ENCODE measurements at places on chromosomes 16 and 17.

GRCh38 chr17:74970395-74970794 lies 2.2 kb downstream of the HID1 start:
- no peak for DNase-seq

- DNase-seq, result no peak
These were observed 42.5 kb upstream of the CLEC19A start for GRCh38 chr16:19242987-19243575.

- peak; percentile 71 for DNase-seq
These were observed 2.9 kb upstream of the CACNG3 start for GRCh38 chr16:24253192-24253591.

- peak; percentile 18 for DNase-seq
These were observed 3.1 kb upstream of the CPD start for GRCh38 chr17:30375661-30376060.

DNA sequence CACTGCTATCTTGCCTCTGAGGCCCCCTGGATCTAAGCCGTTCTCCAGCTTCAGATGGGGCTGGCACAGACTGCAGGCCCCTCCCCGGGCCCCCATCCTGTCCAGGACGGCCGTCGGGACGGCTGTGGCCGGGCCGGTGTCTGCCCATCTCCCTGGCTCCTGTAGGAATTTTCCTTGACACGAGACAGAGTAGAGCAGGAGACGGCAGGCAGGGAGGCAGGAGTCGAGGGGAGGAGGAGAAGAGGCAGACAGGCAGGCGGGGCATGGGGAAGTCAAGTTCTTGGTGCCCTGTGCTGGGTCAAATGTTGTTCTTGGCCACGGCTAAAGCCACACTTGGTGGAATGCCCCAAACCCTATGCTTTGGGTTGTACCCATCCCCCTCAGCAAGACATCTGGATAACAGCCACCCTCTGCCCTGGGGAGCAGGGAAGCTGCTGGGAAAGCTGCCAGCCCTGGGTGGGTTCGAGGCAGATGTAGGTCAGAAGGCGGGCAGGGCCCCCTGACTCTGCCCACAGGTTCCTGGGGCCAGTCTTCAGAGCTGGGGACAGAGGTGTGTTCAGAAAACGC lies 4.0 kb downstream of the C1QTNF1 start:
- DNase-seq, result no peak

DNA sequence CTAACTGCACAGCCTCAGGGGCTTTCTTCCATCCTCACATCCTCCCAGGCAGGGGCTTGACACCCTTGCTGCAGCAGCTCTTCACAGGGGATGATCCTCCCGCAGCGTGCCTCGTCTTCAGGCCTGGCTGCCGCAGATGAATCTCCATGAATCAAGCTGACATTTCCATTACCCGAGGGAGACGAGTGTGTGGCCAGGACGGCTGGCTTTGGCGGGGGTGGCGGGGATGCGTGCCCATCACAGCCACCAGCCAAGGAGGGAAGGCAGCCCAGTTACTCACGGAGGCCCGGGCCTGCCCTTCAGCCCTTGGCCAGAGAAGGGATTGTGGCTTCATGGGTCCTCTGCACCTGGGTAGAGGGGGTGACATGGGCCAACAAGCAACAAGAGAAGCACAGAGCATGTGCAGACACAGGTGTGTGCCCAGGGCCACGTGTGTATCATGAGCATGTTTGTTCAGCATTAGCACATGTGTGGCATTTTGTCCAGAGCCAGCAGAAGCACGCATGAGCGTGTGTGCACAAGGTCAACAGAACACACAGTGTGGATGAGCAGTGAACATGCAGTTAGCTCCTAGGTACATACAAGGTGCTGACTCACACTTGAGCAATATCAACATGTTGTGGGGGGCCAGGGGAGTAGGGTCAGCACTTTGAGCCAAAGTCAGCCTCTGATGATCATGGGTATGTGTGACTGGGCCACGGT lies 236.4 kb downstream of the KATNIP start:
- DNase-seq, result no peak

GRCh38 chr17:80588702-80589383 lies 44.2 kb downstream of the RPTOR start:
- no peak for DNase-seq

- DNase-seq, result no peak
These were observed 45.3 kb upstream of the JPH3 start for GRCh38 chr16:87556941-87557459.

GRCh38 chr16:28984619-28985135 lies at the start of gene LAT:
Gene LAT, plus strand, starts transcription at chr16:28985052. Its CDS starts 366 bp downstream, at chr16:28985418.
- no peak for DNase-seq

DNA sequence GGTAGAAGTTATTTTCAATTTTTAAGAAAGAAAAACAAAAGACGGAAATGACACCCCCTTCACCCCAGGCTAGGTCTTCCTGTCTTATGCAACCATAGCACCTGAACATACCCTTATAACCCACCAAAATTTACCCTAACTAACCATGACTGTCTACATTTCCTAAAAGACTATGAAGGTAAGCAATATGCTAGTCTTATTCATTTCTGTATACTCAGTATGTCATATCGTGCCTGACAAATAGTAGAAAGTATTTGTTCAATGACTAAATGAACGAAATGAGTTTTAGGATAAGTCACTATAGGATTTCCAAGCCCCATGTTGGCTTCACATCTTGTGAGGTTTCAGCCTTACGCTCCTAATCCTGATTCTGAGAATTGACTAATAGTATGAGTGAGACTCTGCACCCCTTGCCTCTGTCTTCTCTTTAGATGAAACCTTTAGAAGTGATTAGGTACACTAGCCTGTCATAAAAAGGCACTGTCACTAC lies 6.5 kb downstream of the ADAT1 start:
- DNase-seq, result no peak

DNA sequence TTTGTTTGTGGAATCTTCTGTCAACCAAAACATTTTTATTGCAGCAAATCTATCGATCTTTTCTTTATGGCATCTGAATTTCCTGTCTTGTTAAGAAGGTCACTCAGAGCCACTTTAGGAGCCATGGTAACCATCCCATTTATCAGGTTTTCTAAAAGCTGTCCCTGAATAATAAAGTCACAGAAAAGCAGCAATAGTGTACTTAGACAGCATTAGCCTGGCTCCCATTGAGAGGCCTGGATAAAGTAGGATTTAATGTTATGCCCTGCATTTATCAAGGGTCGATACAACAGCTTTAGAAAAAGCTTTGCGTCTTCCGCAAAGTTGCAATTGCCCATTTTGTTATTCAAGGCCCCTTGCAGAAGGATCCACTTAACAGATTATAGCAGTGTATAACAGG lies 10.1 kb upstream of the CD300LF start:
- no peak for DNase-seq

- no peak for DNase-seq
These were observed 5.0 kb upstream of the FTSJ3 start for GRCh38 chr17:63832455-63832854.

GRCh38 chr16:66342294-66342900 lies 24.1 kb upstream of the CDH5 start:
- DNase-seq, result no peak

DNA sequence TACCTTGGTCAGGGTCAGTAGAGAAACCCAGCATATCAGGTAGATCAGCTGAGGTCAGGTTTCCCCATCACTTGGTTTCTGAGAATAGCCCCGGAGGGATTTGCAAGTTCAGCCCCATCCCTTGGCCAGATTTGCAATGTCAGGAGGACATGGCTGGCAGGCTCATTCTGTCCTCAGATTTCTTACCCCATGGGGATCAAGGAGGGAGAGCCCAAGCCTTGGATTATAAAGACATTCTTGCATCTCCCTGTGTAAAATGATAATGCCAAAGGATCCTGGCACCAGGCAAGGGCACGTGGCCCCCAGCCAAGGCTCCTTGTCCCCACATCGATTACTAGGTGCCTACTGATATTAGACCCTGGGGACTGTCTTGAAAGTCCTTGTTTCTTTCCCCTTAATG lies 53.2 kb downstream of the MYH3 start:
- DNase-seq, result no peak

DNA sequence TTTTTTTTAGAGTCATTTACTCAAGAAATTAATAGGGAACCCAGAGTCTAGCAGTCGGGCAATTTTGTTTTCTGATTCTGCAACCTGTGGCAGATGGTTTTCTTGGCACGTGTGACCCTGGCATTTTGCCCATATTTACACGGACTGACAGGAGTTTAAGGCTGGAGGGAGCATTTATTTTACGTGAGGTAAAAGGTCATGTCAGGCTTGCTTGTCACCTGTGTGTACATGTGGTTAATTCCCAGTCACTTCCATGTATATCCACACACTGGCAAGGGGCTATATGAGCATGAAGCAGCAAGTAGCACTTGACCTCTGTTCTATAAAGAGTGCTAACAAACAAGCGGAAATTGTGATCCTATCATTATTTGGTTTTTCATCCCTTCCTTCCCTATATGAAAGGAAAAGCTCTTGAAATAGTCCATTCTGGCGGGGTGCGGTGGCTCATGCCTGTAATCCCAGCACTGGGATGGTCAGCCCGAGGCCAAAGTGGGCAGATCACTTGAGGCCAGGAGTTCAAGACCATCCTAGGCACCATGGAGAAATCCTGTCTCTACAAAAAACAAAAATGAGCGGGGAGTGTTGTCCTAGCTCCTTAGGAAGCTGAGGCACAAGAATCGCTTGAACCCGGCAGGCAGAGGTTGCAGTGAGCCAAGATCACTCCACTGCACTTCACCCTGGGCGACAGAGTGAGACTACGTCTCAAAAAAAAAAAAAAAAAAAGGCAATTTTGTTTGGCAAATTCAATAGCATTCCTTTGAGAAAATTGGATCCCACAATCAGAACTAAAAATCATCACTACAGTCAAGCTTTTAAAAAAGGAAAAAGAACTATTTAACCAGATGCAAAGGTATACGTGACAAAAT lies 2.1 kb downstream of the SPAG9 start:
- DNase-seq, result peak; percentile 25

DNA sequence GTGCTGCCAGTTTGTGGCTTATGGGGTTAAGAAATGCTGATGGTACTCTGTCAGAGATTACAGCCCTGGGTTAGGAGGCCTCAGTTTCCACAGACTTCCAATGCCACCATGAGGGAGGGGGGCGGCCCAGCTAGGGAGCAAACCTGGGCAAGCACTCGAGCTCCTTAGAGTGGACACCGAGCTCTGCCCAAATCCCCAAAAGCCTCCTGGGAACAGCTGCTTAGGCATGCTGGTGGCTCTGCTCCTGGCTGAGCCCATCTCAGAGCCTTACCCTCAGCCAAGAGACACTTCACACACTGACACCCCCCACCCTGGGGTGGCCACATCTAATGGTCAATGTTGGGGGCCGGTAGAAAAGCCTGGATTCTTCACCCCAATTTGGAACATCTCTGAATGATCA lies 66.1 kb downstream of the C16orf78 start:
- DNase-seq, result no peak

- DNase-seq, result no peak
These were observed 81.7 kb downstream of the MRM3 start for GRCh38 chr17:863880-864279.

Measured in pons (tissue), 1 donor.